Stimulated activated CD4-positive, alpha-beta T cell treated with anti-CD3 and anti-CD28 coated beads, Interleukin-4, amount 100 ng/mL, for 48 hours (primary cell): ENCODE measurements at places on chromosomes 2 and 18.

DNA sequence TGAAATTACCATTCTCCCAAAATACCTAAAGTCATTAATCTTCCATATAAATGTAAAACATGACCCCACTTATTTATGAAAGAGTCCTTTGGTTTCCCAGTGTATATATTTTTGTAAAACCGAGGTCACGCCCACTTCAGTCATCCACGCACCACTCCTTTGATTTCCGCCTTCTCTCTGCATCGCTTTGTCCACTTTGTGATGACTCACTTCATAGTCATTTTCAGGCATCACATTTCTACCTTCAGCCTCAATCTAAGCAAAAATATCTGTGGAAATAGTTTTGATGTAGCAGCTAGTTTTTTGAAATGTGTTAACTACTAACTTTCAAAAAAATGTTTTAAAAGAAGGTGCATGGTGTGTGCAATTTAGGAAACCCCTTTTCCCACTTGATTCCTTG, 793.5 kb upstream of the SOX11 start:
- no peak for DNase-seq

DNA sequence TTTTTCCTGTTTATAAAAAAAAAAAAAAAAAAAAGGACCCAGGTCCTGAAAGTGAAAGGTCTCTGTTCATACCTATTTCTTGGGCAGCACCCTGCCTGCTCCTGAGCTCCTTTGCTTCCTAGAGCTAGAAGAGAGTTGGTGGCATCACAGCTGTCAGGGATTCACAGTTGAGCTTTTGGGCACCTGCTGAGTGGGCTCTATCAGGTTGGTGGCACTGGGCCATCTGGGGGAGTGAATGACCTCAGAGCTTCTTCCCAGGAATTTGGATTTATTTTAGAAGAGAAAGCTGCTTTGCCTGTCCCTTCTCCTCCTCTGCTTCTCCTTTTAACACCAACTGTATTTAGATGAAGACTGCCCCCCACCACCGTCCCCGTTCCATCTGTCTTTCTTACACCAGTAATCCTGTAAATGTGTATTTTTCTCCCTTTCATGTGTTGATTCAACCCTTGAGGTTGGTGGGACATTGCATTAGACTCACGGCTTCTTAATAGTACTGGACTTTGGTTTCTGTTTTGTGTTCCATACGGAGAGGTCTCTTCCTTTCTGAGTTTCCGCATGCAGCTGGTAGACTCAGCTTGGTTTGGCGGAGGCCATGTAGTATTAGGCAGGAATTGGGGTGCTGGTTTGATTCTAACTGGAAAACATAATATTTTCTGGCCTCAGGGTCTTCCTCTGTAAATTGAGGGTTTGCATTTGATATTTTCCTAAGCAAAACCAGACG, 7.6 kb upstream of the MGAT5 start:
- no peak for DNase-seq

- no peak for DNase-seq
Measured at GRCh38 chr2:138654146-138654545, 126.0 kb downstream of the NXPH2 start.

GRCh38 chr18:77208964-77209363, 40.7 kb upstream of the GALR1 start:
- no peak for DNase-seq

DNA sequence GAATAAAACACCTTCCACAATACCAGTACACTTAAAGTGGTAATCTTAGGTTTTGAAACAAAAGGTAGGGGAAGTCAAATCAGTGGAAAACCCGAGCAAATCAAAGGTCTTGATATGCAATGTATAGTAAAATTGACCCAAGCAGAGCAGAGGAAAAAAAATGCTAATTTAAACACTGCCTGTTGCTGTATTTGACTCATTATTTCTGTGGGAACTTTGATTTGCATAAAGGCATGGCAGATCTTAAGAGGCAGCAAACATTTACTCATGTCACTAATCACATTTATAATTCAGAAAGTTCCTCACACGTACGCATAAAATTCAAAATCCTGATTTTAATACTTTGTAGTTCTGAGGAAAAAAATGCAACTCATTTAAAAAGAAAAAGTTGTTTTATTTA, 64.4 kb downstream of the IKZF2 start:
- DNase-seq, result no peak

- no peak for DNase-seq
Measured at GRCh38 chr2:138244501-138244925, 257.1 kb upstream of the SPOPL start.

- DNase-seq, result no peak
Measured at GRCh38 chr2:197322724-197323720, 12.4 kb upstream of the ANKRD44 start.

GRCh38 chr2:26008851-26009566, 24.9 kb upstream of the RAB10 start:
- no peak for DNase-seq

DNA sequence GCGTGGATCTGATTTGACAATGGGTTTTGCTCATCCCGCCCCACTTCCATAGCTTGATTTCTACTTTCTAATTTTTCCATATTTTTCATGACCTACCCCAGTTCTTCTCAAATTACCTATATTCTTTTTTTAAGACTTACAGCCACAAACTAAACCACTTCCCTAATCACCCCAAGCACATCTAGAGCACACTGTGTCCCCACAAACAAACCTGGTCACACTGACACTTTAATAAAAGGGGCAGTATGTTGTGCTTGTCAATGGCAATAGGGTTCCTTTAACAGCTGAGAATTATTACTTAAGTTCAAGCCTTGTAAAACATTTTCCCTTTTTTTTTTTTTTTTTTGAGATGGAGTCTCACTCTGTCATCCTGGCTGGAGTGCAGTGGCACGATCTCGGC, 47.1 kb downstream of the MREG start:
- no peak for DNase-seq

DNA sequence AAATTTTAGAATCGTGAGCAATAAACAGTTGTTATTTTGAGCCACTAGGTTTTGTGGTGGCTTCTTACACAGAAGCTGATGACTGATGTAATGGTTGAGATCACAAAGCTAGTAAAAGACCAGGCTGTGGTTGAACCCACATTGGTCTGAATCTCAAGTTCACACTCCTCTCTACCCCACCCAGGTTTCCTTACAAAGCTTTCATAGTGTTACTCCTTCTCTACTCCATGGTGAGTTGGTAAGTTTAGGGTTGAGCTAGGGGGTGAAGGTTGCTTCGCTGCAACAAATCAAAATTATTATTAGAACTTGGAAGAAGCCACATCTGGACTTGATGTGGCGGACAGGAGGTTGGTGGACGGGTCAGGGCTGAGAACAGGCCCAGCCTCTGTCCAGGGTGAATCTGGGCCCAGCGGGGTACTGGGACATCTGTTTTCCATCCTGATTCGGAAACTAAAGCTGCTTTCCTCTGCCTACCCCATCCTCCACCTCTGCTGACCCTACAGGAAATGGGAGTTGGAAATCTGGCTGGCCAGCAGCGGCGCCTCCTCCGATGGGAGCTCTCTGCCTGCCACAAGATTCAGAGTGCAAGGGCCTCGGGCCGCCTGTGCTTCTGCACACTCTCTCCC, 86.3 kb downstream of the ZFP36L2 start:
- no peak for DNase-seq

GRCh38 chr2:233768076-233768475, 8.0 kb downstream of the UGT1A1 start:
- no peak for DNase-seq

GRCh38 chr2:161177969-161178368, 17.7 kb downstream of the TANK start:
- DNase-seq, result no peak

DNA sequence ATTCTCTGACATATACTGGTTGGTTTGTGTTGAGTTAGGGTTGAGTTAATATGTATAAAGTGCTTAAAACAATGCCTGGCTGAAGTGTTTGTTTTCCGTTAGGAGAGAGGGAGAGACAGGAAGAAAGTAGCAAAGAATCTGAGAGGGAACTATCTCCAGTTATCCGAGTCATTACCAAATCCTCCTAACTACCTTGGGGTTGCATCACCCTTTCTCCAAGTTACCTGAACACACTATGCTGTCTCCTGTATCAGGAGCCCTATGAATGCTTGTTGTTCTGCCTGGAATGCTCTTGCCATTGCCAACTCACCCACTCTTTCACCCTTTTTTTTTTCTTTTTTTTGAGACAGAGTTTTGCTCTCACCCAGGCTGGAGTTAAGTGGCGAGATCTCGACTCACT, 47.9 kb upstream of the ITGAV start:
- no peak for DNase-seq

GRCh38 chr2:128036748-128037607, 9.1 kb upstream of the SAP130 start:
- DNase-seq, result no peak

DNA sequence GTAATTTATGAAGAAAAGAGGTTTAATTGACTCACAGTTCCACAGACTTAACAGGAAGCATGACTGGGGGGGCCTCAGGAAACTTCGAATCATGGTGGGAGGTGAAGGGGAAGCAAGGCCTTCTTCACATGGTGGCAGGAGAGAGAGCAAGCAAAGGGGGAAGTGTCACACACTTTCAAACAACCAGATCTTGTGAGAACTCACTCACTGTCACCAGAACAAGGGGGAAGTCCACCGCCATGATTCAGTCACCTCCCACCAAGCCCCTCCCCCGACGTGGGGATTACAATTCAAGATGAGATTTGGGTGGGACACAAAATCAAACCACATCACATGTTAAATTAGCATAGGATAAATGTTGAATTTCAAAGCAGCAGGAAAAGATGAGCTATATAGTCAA, 56.2 kb downstream of the STRADB start:
- DNase-seq, result no peak

- no peak for DNase-seq
Measured at GRCh38 chr2:8558096-8558495, 123.8 kb upstream of the ID2 start.
